ENCODE measurements at places on chromosomes 11 and 22.

DNA sequence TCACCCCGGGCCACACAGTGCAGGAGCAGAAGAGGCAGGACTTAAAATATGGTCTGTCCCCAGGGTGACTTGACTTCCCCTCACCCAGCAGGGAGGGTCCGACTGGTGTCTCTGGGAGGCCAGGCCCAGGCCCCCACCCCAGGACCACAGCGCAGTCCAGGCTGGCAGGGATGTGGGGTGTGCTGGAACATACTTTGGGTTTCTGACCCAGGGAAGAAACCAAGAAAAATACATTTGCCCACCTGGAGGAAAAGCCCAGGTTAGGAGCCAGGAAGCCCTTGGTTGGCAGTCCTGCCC lies 5.2 kb downstream of the C1QTNF6 start:
- no peak for DNase-seq

- no peak for DNase-seq
These were observed 90.9 kb downstream of the EXT2 start for GRCh38 chr11:44186321-44186930.

DNA sequence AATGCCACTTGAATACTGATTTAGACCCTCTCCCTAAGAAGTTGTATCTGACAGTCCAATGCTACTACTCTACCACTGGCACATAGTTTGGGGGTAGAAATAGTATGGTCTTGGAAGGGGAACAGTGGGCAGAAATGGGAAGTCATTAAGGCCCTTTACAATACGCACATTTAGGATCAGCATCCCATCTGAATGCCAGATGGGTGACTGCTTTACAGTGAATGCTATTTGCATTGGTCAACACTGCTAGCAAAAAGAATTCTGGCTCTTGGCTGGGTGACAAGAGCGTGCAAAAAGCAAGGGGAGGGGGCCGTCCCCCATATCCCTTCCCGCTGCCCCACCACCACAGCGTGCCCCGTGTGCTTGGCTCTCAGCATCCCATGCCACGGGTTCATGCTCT lies 104.7 kb upstream of the BID start:
- no peak for DNase-seq

DNA sequence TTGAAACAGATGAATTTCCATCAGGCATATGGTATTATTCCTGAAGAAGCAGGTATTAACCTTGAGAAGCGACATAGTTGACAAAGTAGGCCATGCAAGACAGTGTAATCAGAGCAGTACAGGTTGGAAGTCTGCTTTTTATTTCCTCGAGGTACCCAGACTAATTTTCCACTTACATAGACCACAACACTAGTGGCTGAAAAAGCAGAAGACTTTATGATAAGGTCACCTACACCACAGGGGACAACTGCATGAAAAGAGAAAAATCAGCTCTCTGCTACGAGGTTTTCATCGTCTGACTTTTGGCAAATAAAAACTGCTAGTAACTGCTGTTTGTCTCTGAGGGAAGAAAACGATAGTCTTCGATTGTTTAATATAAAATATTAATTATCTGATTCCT lies 77.5 kb downstream of the CNTN5 start:
- DNase-seq, result no peak

DNA sequence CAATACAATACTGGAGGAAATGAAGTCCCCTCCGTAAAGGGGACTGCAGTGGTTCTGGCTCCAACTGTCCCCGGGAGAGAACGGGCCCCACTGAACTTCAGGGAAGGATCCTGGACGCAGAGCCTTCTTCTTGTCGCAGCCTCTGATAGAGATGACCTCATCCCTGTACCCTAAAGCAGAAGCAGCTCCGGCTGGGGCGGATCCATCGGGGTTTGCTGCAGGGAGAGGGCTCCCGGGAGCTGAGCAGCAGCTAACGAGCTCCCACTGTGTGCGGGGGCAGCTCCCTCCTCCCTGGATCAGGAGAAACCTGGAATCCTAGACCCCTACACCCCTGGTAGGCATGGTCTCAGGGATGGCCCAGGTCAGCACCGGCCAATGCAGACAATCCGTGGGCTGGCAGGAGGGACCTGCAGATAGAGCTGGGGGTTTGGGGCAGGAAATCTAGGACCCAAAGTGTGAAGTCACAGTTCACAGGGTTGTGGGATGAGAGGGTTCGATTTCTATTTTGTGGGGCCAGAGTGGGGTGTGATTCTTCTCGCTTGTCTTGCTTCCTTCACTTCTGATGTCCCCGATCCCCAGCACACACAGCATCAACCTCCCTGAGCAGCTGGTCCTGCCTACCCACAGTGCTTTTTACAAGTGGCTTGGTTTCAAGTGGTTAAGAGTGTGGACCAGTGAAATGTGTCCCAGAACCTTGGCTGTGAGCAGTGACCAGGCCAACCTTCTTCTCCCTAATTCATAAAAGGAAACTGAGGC lies 12.9 kb downstream of the KIAA0930 start:
- no peak for DNase-seq

DNA sequence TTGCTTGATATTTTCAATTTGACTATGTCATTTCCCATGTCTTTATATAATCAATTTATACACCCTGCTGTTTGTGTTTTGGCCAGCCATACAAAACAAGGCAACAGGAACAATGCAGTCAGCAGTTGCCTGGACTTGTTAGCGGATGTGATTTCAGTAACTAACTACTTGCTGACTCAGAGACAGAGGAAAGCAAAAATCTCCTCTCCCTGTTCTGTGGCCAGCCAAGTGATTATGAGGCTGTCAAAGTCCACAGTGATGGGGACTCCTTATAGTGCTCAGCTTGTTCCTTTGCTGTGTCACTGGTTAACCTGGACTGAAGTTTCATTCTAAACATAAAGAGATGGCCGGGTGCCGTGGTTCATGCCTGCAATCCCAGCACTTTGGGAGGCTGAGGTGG lies 32.6 kb upstream of the APLP2 start:
- DNase-seq, result no peak

DNA sequence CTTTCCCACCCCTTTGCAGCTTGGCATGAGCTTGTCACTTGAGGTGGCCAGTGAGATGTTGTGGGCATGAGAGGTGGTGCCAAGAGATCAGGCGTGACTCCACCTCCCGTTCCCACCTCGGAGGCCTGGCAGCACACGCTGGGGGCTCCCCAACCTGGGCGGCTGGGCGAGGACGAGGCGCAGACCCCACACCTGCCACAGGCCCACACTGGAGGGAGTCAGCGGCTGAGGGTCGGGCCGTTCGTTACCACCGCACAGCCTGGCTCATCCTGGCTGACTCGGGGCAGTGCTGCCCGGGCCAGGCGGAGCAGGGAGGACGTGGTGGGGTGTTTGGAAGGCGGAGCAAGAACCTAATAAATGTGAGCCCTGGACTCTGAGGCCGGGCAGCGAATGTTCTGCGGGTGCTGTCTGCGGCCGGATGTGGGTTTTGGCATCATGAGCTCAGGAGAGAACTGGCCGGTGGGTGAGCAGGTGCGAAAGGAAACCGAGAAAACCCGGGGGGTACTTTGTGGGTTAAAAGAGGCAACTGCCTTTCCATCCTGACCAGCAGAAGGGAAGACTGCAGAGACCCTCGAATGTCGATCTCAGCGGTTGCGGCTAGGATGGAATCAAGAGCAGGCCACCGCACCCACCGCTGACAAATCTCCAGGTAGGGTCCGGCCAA lies 10.2 kb upstream of the IFITM3 start:
- DNase-seq, result no peak

GRCh38 chr11:62851807-62852522 lies 12.6 kb upstream of the WDR74 start:
- no peak for DNase-seq

- no peak for DNase-seq
These were observed 184.9 kb upstream of the SESN3 start for GRCh38 chr11:95415837-95416304.

- DNase-seq, result no peak
These were observed 17.4 kb downstream of the FXYD6 start for GRCh38 chr11:117859061-117859460.

DNA sequence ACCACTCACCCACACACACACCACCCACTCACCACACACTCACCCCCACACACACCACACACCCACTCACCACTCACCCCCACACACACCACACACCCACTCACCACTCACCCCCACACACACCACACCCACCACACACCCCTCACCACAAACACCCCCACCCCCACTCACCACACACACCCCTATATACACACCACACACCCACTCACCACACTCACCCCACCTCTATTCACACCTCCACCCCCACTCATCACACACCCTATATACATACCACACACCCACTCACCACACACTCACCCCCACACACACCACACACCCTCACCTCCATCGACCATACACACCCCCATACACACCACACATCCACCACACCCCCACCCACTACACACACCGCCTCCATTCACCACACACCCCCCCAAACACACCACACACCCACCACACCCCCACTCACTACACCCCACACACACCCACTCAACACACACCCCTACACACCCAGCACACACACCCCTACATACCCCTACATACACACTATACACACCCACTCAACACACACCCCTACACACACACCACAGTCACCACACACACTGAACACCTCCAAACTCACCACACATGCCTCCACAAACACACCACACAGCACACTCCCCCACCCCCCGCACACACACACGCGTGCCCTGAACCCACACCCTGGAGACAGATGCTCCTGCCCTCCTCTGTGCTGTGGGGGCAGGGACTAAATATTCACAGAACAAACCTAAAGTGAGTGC lies 19.0 kb upstream of the TTLL12 start:
- no peak for DNase-seq

DNA sequence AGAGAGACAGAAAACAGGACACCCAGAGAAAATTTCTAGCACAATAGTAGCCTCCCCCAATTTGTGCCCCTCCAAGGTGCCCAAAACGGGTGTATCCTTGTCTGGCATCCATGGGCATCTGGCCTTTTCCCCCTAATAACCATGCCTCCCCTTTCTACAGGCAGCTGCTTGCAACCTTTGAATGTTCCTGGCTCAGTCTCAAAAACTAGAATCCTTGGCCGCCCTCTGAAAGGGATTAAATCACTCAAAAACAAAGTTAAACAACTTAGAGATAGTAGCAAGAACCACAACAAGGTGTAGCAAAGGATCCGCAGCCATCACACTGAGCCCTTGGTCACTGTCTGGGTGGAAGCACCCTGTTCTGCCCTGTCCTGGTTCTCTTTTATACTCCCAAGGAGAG lies 105.6 kb downstream of the MN1 start:
- DNase-seq, result no peak

- DNase-seq, result no peak
These were observed 3.0 kb downstream of the PACSIN3 start for GRCh38 chr11:47183031-47183856.

GRCh38 chr11:45853332-45854219 lies 6.3 kb downstream of the CRY2 start:
- DNase-seq, result no peak

DNA sequence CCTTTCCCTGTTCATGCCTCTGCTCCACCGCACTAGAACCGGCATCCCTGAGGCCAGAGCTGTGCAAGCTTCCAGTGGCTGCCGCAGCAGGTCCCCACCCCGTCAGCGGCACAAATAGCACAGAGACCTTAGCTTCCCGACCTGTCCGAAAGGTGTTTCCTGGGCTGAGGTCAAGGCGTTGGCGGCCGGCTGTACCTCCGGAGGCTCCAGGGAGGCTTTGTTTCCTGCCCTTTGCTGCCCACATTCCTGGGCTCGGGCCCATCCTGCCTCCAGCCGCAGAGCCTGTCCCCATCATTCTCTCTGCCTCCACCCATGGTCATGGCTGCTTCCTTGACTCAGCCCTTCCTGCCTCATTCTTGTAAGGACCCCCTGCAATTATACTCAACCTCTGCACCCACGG lies 31.2 kb downstream of the ARHGAP8 start:
- DNase-seq, result no peak

GRCh38 chr11:72754544-72755155 lies 2.4 kb upstream of the ARAP1 start:
- no peak for DNase-seq

GRCh38 chr11:428295-428694 lies 13.5 kb upstream of the SIGIRR start:
- no peak for DNase-seq

- DNase-seq, result no peak
These were observed 168.8 kb downstream of the BRD1 start for GRCh38 chr22:49658902-49659280.

DNA sequence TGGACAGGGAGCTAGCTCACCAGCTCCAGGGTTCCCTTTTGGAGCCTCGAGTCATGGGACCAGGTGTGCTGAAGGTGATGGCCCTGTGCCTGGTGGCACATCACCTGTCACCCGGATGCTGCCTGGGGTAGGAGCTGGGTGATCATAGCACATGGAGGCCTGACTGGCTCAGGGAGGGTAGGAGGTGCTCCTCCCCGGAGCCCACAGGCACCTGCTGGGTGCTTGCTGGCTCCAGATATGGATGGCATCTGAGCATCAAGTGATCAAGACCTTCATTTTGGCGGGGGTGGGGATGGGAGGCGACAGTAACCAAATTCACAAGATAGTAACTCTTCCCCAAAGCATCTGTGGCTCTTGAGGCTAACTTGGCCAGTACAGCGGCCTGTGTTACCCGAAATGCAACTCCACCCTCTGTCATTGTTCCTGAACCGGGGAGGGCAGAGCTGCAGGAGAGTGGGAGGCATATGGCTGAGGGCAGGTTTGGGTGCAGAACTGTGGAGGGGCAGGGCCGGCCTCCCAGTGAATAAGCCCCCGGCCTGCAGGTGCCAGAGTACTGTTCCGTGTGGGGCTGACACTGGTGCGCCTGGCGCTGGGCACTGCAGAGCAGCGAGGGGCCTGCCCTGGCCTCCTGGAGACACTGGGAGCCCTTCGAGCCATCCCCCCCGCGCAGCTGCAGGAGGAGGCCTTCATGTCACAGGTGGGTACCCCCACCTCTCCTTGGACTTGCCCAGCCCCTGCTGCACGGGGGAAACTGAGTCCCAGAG lies 4.7 kb downstream of the TBC1D10C start:
- no peak for DNase-seq

- no peak for DNase-seq
These were observed 57.0 kb upstream of the RASSF10 start for GRCh38 chr11:12952094-12952493.

DNA sequence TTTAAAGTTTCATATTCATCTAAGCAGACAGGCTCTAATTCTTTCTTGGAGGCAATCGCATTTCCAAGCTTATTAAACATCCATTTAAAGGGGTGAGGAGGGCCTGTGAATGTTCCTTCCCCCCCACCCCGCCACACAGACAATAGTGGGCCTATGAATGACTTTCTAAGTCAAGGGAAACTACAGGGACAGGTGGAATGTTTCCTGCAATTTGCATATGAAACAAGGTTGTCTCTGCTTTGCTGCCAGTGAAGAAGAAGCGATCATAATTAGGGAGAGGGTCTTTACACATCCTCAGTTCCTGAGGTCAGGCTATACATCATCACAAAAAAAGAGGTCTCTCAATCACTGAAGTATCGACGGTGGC lies 127.9 kb upstream of the OPCML start:
- no peak for DNase-seq

GRCh38 chr22:36486619-36487384 lies 5.4 kb upstream of the TXN2 start:
- DNase-seq, result peak; percentile 72

- no peak for DNase-seq
These were observed 27.5 kb downstream of the CHEK2 start for GRCh38 chr22:28714043-28714628.

DNA sequence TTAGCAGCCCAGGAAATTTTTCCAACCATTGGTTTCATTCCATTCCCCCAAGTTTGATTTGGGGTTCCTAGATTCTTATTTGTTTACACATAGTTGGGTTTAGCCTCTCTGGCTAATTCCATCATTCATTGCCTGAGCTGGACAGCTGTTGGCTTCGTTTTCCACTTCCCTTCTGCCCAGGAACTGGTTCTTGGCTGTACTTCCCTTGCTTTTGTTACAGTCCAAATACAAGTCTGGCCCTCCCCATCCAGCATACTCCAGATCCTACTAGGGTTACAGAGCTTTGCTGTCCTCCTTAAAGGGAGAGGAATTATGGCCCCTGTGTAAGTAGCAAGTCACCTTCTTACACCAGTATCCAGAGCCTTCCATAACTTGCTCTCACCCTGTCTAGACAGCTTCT lies 356.3 kb downstream of the FAT3 start:
- no peak for DNase-seq

Data from stimulated activated CD4-positive, alpha-beta T cell treated with anti-CD3 and anti-CD28 coated beads, Interleukin-4, amount 100 ng/mL, for 24 hours (primary cell).